Astrocyte (in vitro differentiated cells and primary cell): ENCODE measurements at places on chromosomes 5 and 9. TPM values are rescaled to one million over a fixed set of nuclear protein-coding genes. Genes with fewer than 3 reads are reported as not detected.

GRCh38 chr5:148884339-148885020 lies 58.1 kb downstream of the ADRB2 start:
- no peak overlapping the region for H3K4me3 ChIP-seq
- no peaks in the 10 kb centered on the region for H3K4me1 ChIP-seq
- no peaks in the 10 kb centered on the region for H3K27me3 ChIP-seq
- no peak for DNase-seq

DNA sequence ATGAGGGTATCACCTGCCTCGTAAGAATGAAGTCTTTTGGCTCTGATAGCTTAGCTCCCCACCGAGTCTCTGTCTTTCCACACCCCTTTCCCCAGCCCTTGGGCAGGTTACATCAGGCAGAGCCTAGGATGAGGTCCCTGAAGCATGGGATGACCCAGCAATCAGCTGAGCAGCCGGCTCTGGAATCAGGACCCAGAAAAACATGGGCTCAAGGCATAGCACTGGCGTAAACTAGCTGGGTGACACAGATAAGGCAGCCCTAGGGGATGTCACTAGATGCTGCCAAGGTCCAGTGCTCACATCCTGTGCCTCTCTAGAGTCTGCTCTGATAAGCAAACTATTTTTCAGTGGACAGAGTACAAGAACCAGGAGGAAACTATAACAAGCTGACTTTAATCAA lies 26.6 kb downstream of the IDNK start:
- no peak overlapping the region for H3K4me3 ChIP-seq
- no peaks in the 10 kb centered on the region for H3K4me1 ChIP-seq
- no peak overlapping the region for H3K27ac ChIP-seq
- DNase-seq, result no peak
- peaks cover 26% of the 10 kb centered on the region for H3K36me3 ChIP-seq
- H3K27me3 ChIP-seq, result no peaks in the 10 kb centered on the region

Gene CD14
- total RNA-seq, result 0.16 and 0.34 TPM in 2 replicates

Gene TRAF1
- total RNA-seq, result 4.2 and 4.7 TPM in 2 replicates

GRCh38 chr9:21454149-21454548 lies 13.9 kb downstream of the IFNA1 start:
- peaks cover 10% of the 10 kb centered on the region for H3K36me3 ChIP-seq
- H3K4me1 ChIP-seq, result peaks cover 4% of the 10 kb centered on the region
- H3K27me3 ChIP-seq, result no peaks in the 10 kb centered on the region
- peak; percentile 64 for DNase-seq

DNA sequence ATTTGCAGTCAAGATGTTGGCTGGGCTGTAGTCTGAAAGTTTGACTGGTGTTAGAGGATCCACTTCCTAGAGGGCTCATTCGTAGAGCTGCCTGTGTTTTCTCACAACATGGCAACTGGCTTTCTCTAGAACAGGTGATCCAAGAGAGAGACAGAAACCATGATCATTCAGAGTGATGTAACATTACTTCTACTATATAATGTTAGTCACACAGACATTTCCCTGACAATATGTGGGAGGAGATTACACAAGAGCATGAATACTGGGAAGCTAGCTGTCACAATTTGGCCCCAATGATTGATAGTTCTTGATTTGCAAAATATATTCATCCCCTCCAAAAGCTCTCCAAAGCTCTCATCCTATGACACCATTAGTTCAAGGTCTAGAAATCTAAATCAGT lies 10.9 kb upstream of the TMEM161B start:
- H3K4me3 ChIP-seq, result no peak overlapping the region
- no peak overlapping the region for H3K27ac ChIP-seq
- H3K27me3 ChIP-seq, result no peaks in the 10 kb centered on the region
- no peak for DNase-seq
